CD8-positive, alpha-beta T cell (primary cell): ENCODE measurements at places on chromosomes 13 and 19.

DNA sequence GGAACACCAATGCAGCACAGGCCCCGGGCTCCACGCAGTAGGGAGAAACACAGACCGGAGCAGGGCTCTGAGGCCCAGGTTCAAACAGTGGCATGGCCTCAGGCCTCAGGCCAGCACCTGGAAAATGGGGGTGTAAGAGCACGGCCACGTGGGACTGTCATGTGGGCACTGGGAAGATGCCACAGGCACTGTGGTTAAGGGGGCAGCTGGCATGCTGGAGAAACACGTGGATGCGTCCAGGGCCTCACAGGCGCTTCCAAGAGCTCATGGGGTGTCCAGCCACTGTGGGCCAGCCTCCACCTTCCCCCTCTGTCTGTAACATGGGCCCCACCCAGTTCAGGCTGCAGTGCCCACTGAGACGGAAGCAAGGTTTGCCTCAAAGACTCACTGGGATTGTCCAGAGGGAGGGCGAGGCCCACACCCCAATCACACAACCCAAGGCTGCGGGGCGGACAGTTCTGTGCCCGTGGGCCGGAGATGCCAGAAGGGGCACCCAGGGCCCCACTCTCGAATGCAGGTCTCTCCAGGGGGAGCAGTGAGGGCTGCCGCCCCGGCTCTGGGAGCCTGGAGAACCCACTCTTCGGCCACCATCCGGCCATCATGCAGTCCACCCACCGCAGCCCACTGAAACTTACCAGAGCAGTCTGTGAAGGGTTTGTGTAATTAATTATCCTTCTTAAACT, 6.3 kb upstream of the MBD3 start:
- no peak for DNase-seq

DNA sequence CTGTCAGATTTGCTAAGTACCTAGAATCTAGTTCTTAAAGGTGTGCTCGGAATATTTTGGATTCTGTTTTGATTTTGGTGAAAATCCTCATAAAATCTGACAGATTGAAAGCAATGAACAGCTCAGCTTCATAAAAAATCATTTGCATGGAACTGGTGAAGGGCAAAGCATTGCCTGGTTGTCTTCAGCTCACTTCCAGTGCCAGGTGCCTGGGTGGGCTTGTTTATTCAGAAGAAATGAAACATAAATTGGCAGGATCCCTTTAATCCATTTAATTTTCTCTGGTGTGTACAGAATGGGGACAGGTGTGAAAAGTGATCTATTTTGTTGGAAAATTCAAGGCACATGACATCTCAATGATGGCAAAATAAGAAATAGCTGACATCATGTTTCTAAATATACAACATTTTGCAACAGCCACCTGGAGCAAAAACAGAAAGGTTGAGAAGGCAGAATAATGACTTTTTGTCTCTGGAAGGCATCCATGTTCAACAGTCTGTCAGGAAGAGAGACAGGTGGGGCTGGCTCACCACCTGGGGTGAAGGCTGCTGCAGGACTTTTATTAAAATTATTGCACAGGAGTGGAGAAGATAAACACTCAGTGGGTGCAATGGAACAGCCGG, 52.2 kb downstream of the RFC3 start:
- no peak for DNase-seq

GRCh38 chr13:55439450-55439849, 1701.3 kb upstream of the PRR20A start:
- DNase-seq, result no peak

DNA sequence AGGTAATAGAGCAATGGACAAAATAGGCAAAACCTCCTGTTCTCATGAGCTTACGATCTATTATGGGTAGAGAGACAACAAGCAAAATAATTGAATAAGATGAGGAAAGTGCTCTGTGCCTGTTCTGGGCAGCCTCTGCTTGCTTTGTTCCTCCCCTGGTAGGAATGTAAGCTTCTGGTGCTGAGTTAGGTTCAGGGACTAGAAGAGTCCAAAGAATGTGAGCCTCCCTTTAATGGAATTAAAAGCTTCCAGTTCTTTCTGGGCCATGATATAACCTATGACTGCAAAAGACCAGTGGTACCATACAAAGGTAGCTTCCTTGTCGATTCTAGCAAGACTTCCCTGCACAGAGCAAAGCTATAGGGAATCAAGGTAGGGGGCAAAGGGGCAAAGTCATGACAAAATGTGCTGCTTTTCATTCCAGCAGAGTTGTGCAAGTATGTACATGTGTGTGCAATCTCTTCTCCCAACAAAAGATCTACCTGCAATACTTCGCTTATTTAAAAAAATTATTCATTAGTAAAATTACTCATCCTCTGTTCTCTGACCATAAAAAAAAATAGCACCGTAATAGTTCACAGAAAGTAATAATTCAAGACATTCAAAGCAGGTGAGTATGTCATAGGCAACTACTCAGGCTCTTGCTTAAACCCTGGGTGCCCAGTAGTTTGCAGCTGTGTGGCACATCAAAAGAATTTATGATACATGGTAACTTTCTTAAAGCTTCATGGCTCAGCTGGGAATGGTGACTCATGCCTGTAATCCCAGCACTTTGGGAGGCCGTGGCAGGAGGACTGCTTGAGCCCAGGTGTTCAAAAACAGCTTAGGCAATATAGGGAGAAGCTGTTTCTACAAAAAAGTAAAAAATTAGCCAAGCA, 21.4 kb downstream of the ACOD1 start:
- no peak for DNase-seq

DNA sequence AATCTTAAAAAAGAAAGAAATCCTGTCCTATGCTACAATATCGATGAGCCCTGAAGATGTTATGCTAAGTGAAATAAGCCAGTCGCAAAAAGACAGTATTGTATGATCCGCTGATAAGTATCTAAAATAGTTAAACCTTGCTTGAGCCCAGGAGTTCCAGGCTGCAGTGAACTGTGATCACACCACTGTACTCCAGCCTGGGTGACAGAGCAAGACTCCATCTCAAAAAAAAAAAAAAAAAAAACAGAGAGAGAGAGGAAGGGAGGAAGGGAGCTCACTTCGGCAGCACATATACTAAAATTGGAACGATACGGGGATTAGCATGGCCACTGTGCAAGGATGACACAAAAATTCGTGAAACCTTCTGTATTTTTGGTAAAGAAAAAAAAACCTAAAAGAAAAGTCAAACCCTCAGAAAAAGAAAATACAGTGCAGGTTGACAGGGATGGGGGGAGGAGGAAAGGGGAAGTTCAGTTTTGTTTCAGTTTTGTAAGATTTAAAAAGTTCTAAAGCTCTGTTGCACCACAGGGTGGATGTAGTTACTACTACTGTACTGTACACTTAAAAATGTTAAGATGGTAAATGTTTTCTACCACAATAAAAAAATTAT, 8.4 kb downstream of the CLASRP start:
- no peak for DNase-seq

- DNase-seq, result peak; percentile 31
Observed at GRCh38 chr13:21176982-21177284, 475 bp downstream of the MRPL57 start.

- DNase-seq, result no peak
Observed at GRCh38 chr13:106178816-106179215, 356.6 kb downstream of the EFNB2 start.

DNA sequence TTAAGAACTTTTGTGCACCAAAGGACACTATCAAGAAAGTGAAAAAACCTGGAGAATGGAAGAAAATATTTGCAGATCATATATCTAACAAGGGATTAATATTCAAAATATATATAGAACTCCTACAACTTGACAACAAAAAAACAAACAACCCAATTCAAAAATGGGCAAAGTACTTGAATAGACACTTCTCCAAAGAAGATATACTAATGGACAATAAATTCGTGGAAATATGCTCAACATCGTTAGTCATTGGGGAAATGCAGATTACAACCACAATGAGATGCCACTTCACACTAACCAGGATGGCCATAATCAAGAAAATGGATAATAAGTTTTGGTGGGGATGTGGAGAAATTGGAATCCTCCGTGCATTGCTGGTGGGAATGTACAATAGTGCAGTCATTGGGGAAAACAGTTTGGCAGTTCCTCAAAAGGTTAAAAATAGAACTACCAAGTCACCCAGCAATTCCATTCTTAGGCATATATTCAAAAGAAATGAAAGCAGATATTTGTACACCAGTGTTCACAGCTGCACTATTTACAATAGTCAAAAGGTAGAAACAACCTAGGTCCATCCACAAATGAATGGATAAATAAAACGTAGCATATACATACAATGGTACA, 2.2 kb upstream of the LSR start:
- DNase-seq, result no peak

- DNase-seq, result no peak
Observed at GRCh38 chr13:23458989-23459388, 25.5 kb upstream of the SACS start.

- no peak for DNase-seq
Observed at GRCh38 chr13:60617991-60618733, 221.1 kb downstream of the TDRD3 start.

- DNase-seq, result no peak
Observed at GRCh38 chr19:38551450-38551813, 66.3 kb downstream of the MAP4K1 start.

- DNase-seq, result no peak
Observed at GRCh38 chr19:11268783-11269267, 6.5 kb upstream of the DOCK6 start.

DNA sequence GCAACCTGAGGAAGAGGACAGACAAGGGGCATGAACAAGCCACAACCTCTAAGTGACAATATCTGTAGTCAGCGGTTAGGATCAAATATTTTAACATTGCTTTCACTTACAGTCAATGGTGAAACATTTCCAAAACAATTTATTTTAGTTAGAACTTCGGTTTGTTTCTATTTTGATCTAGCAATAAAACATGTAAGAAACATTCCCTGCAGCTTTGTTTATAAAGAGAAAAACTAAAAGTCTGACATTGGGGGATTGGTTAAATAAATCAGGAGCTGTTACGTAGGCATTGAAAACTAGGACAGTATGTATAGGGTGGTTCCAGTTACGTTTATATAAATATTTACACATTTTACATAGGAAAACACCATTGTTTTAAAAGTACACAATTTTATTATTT, 3.4 kb downstream of the URI1 start:
- no peak for DNase-seq

- peak; percentile 45 for DNase-seq
Observed at GRCh38 chr19:47471733-47472457, at the start of gene SLC8A2. Gene SLC8A2 (minus strand): TSS chr19:47471893. CDS start chr19:47466403, 5,490 bp downstream.

GRCh38 chr19:50569938-50570540, 1.8 kb upstream of the LRRC4B start:
- no peak for DNase-seq

DNA sequence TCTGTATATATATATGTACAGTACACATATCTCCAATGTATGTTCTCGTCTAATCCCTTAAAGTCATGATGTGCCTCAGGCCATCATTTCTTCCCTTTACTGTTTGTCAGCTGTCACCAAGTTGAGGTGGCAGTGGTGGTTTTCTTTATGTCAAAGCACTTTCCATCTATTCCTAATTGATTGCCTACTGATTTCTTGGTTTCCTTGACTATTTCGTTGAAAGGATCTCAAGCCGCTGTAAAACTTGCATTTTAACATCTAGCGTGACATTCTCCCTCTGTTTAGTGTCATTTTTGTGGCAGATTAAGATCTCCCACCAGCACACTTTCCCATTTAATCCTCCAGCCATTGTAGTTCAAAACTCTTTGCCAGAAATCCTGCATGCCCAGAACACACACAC, 25.0 kb upstream of the SPART start:
- no peak for DNase-seq

- DNase-seq, result peak; percentile 29
Observed at GRCh38 chr13:27712421-27712820, 79.9 kb upstream of the GSX1 start.

GRCh38 chr19:46552891-46553290, 48.2 kb upstream of the CALM3 start:
- DNase-seq, result no peak

GRCh38 chr19:38020311-38020710, 113.3 kb downstream of the SIPA1L3 start:
- no peak for DNase-seq
